ENCODE measurements at places on chromosomes 5 and 9.

DNA sequence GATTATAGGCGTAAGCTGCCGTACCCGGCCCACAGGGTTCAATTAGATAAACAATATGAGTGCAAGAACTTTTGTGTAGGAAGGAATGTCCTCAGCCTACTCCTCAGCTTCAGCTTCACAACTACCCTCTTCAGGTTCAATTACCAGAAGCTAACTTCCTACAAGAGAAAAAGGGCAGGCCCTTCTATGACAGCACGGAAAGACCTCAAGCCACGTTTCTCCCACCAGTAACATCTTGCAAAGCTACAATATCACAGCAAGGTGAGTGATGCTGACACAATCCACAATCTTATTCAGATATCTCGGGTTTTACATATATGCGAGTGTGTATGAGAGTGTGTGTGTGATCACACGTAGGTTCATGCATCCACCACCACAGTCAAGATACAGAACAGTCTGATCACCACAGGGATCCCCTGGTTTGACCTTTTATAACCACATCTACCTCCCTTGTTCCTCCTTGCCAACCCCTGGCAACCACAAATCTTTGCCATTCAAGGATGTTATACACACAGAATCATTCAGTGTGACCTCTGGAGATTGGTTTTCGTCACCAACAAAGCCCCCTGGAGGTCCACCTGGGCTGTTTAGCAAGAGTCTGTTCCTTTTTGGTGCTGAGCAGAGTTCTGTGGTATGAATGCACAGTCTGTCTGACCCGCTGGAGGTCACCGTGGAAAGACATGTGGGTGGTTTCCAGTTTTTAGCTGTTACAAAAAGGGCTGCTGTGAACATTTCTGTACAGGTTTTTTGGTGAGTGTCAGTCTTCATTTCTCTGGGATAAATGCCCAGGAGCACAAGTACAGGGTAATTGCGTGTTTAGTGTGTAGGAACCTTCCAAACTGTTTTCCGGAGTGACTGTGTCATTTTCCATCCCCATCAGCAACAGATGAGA, 38.2 kb downstream of the IPPK start:
- no peak for DNase-seq

DNA sequence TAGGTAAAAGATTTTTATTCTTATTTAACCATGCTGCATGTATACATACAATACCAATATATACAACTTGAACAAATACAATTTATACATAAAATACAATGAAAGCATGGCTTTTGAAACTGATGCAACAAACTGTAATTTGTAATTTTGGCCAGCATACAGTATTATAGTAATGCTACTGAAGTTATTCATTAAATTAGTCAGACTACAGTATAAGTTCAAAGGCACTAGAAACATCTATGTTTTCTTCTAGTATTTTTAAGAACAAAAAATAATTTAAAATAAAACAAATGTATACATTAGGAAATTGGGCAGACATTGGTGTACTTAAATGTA, 18.8 kb downstream of the IL4 start:
- DNase-seq: no peak

GRCh38 chr5:167820101-167820990, 471.1 kb upstream of the WWC1 start:
- DNase-seq: no peak

DNA sequence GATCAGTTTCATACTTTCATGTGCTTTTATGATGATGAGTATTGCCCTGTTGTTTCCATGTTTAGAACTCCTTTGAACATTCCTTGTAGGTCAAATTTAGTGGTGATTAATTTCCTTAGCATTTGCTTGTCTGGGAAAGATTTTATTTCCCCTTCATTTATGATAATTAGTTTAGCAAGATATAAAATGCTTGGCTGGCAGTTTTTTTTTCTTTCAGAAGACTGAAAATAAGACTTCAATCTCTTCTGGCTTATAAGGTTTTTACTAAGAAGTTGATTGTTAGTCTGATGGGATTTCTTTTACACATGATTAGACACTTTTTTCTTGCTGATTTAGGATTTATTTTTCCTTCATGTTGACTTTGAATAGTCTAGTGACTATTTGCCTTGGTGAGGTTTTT, 238.9 kb upstream of the ADCY2 start:
- no peak for DNase-seq

- no peak for DNase-seq
Observed at GRCh38 chr5:35213608-35214007, 16.7 kb downstream of the PRLR start.

DNA sequence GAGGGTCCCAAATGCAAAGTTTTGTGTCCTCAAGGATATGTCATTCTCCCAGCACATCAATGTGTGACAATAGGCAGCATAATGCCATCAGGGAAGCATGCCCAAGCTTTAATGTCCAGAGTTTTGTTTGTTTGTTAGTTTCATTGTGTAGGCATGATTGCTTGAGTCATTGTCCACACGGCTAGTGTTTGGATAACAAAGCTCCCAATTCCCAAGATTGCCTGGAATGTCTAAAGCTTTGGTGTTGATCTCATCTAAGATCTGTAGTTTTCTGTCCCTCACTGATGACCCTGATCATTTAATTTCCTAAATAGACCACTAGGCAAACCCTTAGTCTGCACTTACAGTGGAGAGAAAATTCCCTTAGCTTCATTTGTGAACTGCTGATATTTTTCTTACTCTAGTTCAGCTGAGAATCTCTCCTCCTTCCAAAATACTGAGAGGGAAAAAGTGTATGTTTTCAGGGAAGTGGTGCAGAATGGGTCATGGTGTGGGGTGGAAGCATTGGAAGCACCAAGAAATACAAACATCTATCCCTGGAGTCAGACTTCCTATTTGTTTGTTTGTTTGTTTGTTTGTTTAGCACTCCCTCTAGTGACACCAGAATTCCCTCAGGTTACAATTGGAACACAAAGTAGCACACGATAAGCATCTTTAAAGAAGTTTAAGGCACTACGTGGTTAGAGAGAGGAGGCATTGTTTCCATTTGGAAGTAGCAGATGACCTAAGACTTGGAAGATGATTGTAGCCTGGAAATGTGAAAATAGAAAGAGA, 127.1 kb downstream of the PRDM6 start:
- no peak for DNase-seq
